ENCODE measurements at places on chromosomes 4 and X.

- no peak for DNase-seq
Observed at GRCh38 chr4:65033899-65034298, 624.6 kb upstream of the TECRL start.

DNA sequence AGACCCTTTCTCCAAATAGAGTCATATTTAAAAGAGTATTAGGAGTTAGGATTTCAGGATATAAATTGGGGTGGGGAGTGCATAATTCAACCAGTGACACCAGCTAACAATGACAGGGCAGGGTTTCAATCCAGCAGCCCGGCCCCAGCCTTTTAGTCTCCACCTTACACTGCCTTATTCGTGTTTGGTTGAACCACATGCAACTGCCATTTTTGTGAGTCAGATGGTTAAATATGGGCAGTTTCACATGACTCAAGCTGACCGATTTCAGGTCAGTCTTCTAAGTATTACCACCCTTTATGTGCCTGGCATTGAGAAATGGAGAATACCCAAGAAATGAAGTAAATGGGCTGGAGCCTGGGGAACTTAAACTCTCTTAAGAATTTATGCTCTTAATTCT is 102.8 kb downstream of the STOX2 start:
- DNase-seq, result no peak

- no peak for DNase-seq
Observed at GRCh38 chr4:48774760-48775710, 5.0 kb downstream of the FRYL start.

- no peak for DNase-seq
Observed at GRCh38 chr4:11436673-11437072, 8.0 kb upstream of the HS3ST1 start.

GRCh38 chr4:163590619-163591264 is 96.3 kb downstream of the TMA16 start:
- no peak for DNase-seq

- no peak for DNase-seq
Observed at GRCh38 chrX:145910017-145910416, 92.4 kb downstream of the SLITRK2 start.

Measured in HuH-7.5 (cell line).